ENCODE measurements at places on chromosomes 6 and 20.

DNA sequence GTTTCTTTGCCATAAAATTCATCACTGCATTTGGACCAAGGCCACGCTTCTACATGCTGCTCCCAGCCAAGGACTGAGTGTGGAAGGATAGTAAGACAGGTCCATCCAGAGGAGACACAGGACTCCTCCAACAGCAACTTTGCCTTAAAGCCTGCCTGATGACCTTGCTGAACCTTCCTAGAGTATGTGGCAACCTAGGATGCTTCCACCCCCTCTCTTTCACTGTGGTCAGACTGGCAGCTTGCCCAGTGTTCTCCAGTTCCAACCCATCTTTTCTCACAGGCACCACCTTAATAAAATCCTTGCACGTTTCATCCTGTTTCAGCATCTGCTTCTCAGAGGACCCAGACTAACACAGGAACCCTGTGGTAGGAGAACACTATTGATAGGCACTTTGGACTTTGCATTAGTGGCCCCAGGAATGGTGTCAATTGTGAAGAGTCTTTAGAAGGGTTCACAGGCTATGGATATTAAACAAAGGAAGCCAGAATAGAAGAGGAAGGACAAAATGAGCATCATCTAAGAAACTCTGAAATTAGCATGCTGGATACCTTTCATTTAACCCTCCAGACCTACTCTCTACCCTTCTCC, 2.4 kb upstream of the PKHD1 start:
- DNase-seq, result no peak

DNA sequence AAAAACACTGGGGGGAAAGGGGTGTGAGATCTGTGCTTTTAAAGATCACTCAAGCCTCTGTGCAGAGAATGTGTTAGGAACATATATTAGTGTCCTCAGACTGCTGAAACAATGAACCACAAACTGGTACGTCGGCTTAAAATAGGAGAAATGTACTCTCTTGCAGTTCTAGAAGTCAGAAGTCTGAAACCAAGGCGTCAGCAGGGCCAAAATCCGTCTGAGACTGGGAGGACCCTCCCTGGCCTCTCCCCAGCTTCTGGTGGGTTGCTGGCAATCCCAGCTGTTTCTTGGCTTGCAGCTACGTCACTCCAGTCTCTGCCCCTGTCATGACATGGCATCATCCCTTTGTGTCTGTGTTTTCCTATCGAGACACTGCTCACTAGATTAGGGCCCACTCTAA, 3.9 kb downstream of the CDH26 start:
- no peak for DNase-seq

DNA sequence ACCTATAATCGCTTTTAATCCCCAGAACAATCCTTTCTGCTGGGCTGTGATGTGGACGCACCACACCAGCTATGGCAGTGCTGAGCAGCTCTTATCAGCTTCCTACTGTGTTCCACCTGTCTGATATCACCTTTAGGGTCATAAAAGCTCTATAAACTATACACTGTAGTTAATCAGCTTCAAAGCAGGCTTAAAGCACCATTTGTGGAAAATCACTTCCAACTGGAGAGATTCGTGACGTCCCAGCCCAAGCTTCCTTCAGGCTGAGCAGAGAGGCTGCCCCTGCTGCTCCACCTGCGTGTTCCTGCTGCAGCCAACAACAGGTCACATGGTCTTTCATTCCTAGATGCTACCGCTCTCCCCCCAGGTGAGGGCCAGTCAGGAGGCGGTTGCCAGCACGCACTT, 156.5 kb downstream of the SMOC2 start:
- DNase-seq, result peak; percentile 7

DNA sequence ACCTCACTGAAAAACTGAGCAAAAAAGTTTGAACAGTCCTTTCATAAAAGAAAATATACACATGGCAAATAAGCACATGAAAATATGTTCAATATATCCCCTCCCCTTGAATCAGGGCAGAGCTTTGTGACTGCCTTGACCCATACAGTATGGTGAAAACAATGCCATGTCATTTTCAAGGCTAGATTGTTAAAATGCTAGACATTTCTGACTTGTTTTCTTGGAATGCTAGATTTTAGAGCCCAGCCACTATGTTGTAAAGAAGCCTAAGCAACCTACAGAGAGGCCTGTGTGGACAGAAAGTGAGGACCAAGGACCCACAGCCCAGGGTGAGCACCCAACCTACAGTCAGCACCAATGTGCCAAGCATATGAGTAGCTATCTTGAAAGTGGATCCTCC, 17.1 kb upstream of the ASF1A start:
- no peak for DNase-seq

DNA sequence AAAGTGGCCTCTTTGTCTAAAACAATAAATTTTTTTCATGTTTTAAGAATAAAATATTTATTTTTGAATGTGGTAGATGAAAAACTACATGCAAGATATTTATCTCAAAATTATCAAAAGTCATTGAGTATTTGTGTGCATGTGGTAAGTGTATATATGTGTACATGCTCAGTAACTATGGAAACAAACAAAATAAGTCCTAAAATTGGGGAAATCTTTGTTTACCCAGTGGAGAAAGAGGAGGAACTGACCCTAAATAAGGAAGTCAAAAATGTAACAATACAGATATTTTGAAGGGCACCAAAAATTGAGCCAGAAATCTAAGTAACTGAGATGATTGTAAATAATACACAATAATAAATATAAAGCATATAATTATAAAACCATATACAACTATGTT, 639.2 kb downstream of the MAFB start:
- no peak for DNase-seq

DNA sequence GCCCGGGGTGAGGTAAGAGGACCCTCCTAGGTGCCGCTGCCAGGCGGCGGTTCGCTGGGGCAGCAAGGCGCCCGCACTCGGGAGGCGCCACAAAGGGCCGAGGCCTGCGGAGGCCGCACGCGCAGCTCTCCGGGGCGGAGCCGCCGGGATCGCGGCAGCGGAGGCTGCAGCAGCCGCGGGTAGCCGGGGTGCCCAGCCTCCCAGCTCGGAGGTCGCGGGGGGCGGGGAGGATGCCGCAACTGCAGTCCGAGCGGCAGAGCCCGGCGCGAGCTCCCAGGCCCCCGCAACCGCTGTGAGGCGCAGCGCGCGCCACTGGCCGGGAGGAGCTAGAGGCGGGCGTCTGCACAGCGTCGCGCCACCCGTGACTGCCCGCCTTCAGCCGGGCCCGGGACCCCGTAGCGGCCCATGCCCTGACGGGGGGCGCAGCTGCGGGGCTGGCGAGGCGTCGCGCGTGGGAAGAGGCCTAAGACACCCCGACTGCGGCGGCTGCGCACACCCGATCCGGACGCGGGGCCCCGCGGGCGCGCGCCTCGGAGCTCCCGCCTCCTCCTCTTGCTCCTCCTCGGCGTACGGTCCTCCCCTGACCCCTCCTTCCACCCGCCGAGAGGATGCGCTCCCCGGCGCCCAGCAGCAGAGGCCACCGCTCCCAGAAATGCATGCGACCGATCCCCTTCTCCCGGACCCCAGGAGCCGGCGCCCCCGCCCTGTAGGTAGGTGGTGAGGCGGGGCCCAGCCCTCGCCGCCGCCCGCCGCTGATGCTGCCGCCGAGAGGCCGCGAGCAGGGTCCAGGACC, at the start of gene NCOA7:
TSS of gene NCOA7 (plus strand) at position 603 of the 793 bp plus-strand sequence. CDS start 24,395 bp downstream, outside the sequence.
- peak; percentile 90 for DNase-seq

GRCh38 chr6:36126553-36127458, 3.5 kb upstream of the MAPK13 start:
- DNase-seq, result no peak

- no peak for DNase-seq
Measured at GRCh38 chr20:61411743-61412142, 159.7 kb downstream of the CDH4 start.

DNA sequence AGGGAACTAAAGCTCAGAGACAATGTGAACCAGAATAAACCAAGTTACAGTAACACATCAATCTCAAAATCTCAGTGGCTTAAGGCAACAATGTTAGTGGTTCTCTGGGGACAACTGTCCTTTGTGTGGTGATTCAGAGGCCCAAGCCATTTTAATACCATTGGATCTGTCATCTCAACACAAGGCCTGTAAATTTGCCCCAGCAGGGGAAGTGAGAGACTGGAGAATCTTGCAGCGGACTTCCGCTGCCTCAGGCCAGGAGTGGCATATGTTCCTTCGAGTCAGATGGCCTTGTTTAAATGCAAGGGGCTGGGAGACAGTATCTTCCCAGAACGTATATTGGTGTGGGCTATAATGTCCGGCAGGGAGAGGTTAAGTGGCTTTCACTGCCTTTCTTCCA, 126.0 kb downstream of the CD83 start:
- DNase-seq, result no peak
